ENCODE measurements at places on chromosomes 7 and 10. TPM values are rescaled to one million over a fixed set of nuclear protein-coding genes. Genes with fewer than 3 reads are reported as not detected.
A peak's percentile ranks its signal among the peaks of the same experiment; 100 is the strongest.

DNA sequence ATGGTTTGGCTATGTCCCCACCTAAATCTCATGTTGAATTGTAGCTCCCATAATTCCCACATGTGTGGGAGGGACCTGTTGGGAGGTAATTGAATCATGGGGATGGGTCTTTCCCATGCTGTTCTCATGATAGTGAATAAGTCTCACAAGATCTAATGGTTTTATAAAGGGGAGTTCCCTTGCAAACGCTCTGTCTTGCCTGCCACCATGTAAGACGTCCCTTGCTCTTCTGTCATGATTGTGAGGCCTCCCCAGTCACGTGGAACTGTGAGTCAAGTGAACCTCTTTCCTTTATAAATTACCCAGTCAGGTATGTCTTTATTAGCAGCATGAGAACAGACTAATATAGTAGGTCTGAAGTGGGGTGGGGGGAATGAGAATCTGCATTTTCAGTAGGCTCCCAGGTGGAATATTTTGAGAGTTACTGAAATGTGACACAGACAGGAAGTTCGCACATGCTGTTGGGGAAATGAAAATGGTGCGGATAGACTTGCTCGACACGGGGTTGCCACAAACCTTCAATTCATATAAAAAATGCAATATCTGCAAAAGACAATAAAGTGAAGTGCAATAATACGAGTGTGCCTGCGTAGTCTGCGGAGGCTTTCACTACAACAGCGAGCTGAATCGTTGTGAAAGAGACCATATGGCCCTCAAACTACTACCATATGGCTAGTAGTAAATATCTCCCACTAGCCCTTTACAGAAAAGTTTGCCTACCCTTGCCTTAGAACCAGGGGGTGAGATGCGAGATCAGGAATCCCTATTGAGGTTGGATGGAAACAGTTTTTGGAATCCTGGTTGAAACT, 166.1 kb downstream of the GRK5 start:
- DNase-seq = no peak

GRCh38 chr7:69204943-69205342, 393.3 kb upstream of the AUTS2 start:
- no peak for DNase-seq

DNA sequence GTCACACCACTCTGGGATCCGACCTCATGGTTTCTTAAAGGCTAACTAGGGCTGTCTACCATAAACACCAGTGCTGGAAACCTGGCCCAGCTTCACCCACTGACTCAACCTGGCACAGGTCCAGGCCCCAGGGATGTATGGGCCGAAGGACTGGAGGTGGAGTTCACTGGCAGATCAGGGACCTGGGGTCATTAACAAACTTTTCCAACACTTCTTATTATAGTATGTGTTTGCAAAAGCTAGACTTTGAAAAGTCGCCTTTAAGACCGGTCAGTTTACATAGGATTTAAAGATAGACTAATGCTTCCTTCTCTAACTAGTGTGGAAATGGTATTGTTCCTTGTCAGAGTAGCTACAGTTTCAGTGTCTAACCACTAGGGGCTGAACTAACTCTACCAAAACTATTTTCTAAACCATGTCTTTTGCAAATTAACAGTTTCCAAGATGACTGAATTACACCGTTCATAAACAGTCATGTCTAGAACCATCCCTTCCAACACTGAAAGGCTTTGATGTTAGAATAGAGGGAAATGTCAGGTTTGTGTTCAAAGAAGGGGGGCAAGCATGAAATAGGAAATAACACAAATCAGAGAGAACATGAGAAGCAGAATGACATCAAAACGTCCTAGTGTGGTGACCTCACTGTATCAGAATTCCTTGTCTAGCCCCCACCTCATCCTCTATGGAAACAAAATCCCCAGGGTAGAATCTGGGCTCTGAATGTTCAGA, 29.7 kb downstream of the STN1 start:
- DNase-seq = peak; percentile 69

- no peak for DNase-seq
Observed at GRCh38 chr10:78371136-78371535, 337.5 kb downstream of the RPS24 start.

GRCh38 chr10:17003151-17003550, 126.5 kb downstream of the CUBN start:
- no peak for DNase-seq

GRCh38 chr10:88999625-89000024, 9.0 kb downstream of the FAS start:
- DNase-seq = no peak

- DNase-seq = no peak
Observed at GRCh38 chr10:79335094-79335469, 12.2 kb upstream of the PPIF start.

GRCh38 chr7:136998495-136998894, 130.0 kb downstream of the CHRM2 start:
- no peak for DNase-seq

The STN1 gene
- total RNA-seq = 49.3 TPM

- DNase-seq = no peak
Observed at GRCh38 chr10:104731192-104731591, 90.1 kb downstream of the SORCS3 start.

GRCh38 chr10:110209926-110210673, 2.7 kb downstream of the MXI1 start:
- DNase-seq = peak; percentile 64

The CCDC136 gene
- 12.5 TPM for total RNA-seq

The OPN4 gene
- total RNA-seq = not detected

The BTBD16 gene
- 51.2 TPM for total RNA-seq

GRCh38 chr7:157138101-157138423, 664 bp upstream of the UBE3C start:
- DNase-seq = no peak

DNA sequence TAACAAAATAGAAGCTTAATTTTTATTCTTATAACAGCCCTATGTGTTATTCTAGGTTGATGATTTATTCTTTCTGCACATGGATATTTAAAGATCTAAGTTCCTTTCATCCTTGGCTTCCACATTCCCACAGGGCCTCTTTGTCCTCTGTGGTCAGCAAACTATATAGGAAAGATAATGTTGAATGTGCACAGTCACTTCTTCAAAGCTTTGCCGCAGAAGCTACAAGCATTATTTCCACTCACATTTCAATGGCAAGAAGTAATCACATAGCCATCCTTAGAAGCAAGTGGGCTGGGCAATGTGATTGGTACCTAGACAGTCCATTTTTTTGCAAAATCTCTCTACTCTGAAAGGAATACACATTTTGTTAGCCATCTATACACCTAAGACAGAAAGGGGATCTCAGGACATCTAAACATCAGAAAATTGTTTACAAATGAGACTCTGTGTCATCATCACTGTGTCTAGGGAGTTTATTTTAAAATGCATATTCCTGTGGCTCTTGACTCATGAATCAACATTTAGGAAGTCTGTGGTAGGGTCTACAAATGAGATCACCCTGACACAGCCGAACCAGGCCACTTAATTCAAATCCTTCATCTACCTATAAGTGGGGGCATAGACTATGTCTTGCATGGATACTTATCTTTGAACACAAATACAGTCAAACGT, 1060.5 kb downstream of the XPNPEP1 start:
- no peak for DNase-seq

DNA sequence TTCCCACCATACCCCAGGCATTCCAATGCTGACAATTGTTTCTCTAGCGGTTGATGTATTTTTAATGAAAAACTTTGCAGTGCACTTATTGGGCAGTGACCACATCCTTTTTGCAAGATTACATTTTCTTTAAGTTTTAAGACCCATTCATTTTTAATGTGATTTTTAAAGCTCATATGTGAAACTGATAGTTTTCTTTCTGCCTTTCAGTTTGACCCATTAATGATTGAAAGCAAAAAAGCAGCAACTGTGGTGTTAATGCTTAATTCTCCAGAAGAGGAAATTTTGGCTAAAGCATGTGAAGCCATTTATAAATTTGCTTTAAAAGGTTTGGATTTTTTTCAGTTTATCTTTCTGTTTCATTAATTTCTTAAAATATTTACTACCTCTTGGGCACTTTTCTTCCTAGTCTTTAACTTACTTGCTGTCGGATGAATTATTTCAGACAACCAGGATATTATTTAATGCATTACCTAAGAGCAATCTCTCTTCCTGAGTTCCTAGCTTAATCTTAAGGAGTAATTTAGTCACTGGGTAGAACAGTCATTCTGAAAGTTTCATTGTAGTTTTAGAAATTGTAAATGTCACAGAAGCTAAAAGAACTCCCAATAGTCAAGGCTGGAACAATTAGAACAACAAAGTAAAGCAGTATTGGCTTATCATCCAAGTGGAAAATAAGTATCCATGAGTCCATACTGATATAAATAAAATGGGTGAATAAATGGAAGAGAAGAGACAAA, 18.3 kb downstream of the ARMC3 start:
- DNase-seq = no peak

All from ureter (tissue), 1 donor.